Neuronal stem cell (in vitro differentiated cells): ENCODE measurements at places on chromosomes 3 and 15.

DNA sequence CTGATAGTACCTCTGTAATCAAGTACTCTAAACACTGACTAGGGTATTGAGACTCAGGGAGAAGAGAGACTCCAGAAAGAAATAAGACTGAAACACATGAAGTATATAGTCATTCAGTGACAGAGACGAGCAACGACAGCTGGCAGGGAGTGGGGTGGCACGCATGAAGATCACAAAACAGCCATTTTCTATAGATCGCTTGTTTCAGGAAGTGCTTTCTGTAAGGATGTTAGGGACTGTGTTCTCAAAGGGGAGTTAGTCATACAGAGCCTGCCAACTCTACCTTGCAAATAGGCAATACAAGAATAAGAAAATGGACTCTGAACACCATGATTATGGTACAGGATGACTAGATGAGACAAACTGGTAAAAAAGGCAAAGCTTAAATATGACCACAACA is 139.5 kb downstream of the TBL1XR1 start:
- H3K36me3 ChIP-seq: no peaks in the 10 kb centered on the region
- no peak overlapping the region for H3K4me3 ChIP-seq
- no peak for DNase-seq
- no peak overlapping the region for H3K27ac ChIP-seq
- H3K4me1 ChIP-seq: no peaks in the 10 kb centered on the region

- peaks cover 46% of the 10 kb centered on the region for H3K36me3 ChIP-seq
- H3K27ac ChIP-seq: no peak overlapping the region
- no peak overlapping the region for H3K4me3 ChIP-seq
- H3K4me1 ChIP-seq: no peaks in the 10 kb centered on the region
- H3K27me3 ChIP-seq: no peaks in the 10 kb centered on the region
Measured at GRCh38 chr3:186083746-186084145, 25.1 kb downstream of the ETV5 start.

GRCh38 chr3:19256313-19256712 is 108.0 kb downstream of the KCNH8 start:
- no peaks in the 10 kb centered on the region for H3K36me3 ChIP-seq
- H3K27ac ChIP-seq: no peak overlapping the region
- no peak overlapping the region for H3K4me3 ChIP-seq
- H3K4me1 ChIP-seq: no peaks in the 10 kb centered on the region
- DNase-seq: no peak
- H3K27me3 ChIP-seq: no peaks in the 10 kb centered on the region

GRCh38 chr3:8981700-8982099 is 18.4 kb upstream of the RAD18 start:
- no peak overlapping the region for H3K4me3 ChIP-seq
- peak overlapping the region; percentile 22 for H3K27ac ChIP-seq
- DNase-seq: no peak
- no peaks in the 10 kb centered on the region for H3K27me3 ChIP-seq

DNA sequence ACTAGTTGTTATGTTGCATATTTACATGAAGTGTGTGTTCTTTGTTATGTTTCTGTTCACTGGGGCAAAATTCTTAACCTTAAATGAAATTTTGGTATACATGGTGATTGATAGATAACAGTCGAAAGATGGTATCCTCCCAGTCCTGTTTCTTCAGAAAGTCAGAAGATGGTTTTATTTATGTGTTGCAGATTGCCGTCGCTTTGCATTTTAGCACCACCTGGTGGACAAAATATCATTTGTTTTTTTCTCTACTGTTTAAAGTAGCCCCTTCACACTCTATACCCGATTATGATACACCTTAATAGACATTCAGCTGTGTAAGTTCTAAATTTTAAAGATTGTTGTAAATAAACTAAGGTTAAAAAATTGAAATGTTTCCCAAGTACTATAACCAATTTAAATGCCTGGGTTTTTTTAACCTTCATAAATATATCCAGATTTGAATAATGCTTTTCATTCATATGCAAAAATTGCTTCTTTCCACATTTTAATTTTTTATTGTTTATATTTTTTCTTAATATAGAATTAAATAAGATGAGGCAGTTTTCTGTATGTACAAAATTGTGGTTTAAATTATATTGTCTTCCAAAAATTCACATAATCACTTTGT is 152.2 kb downstream of the ALCAM start:
- H3K4me3 ChIP-seq: no peak overlapping the region
- no peaks in the 10 kb centered on the region for H3K4me1 ChIP-seq
- H3K27ac ChIP-seq: no peak overlapping the region

DNA sequence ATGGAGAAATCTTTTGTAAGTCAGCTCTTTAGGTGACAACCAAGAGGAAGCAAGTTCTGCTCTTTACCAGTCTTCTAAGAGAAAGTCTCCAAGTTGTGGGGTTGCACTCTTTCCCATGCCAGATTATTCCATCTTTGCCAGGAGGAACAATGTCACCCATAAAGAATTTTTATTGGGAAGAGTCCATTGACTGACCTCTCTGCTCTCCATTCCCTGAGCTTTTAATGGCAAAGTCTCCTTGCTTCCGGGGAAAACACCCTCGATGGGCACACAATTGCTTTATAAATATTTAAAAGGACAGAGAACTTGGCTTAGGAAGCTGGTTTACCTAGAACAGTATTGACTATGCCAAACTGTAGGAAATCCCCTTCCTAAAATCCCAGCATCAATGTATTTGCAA is 19.9 kb upstream of the UBE2E1 start:
- H3K4me3 ChIP-seq: no peak overlapping the region
- no peaks in the 10 kb centered on the region for H3K36me3 ChIP-seq
- H3K27ac ChIP-seq: no peak overlapping the region
- DNase-seq: no peak
- peaks cover 2% of the 10 kb centered on the region for H3K4me1 ChIP-seq

- no peaks in the 10 kb centered on the region for H3K27me3 ChIP-seq
- DNase-seq: no peak
- no peak overlapping the region for H3K27ac ChIP-seq
- no peak overlapping the region for H3K4me3 ChIP-seq
- H3K4me1 ChIP-seq: peaks cover 16% of the 10 kb centered on the region
Measured at GRCh38 chr3:128321418-128321817, 145.3 kb downstream of the DNAJB8 start.

- no peaks in the 10 kb centered on the region for H3K27me3 ChIP-seq
- no peak overlapping the region for H3K27ac ChIP-seq
- DNase-seq: no peak
- no peaks in the 10 kb centered on the region for H3K4me1 ChIP-seq
- no peak overlapping the region for H3K4me3 ChIP-seq
Measured at GRCh38 chr15:75149867-75150709, 51.6 kb upstream of the C15orf39 start.

GRCh38 chr3:100463002-100463401 is 29.4 kb upstream of the TMEM45A start:
- H3K36me3 ChIP-seq: no peaks in the 10 kb centered on the region
- no peak overlapping the region for H3K4me3 ChIP-seq
- H3K4me1 ChIP-seq: peaks cover 3% of the 10 kb centered on the region
- peak; percentile 39 for DNase-seq
- no peak overlapping the region for H3K27ac ChIP-seq

GRCh38 chr15:79310612-79310984 is 314 bp upstream of the TMED3 start:
- peaks cover 14% of the 10 kb centered on the region for H3K36me3 ChIP-seq
- peaks cover 7% of the 10 kb centered on the region for H3K27me3 ChIP-seq
- no peak for DNase-seq
- no peak overlapping the region for H3K27ac ChIP-seq
- peaks cover 4% of the 10 kb centered on the region for H3K4me1 ChIP-seq
- H3K4me3 ChIP-seq: peak overlapping the region; percentile 95

DNA sequence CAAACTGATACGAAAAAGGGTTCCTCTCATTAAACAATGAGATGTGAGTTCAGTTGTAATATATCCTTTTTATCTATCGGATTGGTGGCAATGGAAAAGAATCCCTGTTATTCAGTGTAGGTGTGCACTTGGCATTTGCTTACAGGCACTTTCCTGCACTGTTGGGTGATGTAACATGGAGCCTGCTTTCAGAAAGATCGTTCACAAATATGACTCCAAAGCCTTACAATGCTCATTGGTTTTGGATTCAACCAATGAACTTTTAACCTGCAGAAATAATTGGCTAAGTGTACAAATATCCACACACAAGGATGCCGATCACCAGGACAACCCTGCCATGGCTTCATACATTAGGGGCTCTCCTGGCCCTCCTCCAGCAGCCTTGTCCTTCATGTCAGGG is 191.4 kb upstream of the LRTM1 start:
- H3K36me3 ChIP-seq: no peaks in the 10 kb centered on the region
- H3K27ac ChIP-seq: no peak overlapping the region
- H3K4me1 ChIP-seq: peaks cover 3% of the 10 kb centered on the region
- H3K4me3 ChIP-seq: no peak overlapping the region
- no peak for DNase-seq
- no peaks in the 10 kb centered on the region for H3K27me3 ChIP-seq

- peaks cover 10% of the 10 kb centered on the region for H3K36me3 ChIP-seq
- H3K4me1 ChIP-seq: peaks cover 28% of the 10 kb centered on the region
- no peaks in the 10 kb centered on the region for H3K27me3 ChIP-seq
- no peak overlapping the region for H3K27ac ChIP-seq
- H3K4me3 ChIP-seq: no peak overlapping the region
Measured at GRCh38 chr3:52295671-52296208, 8.1 kb downstream of the GLYCTK start.

GRCh38 chr15:95556866-95557225 is 773.7 kb upstream of the NR2F2 start:
- no peak for DNase-seq
- H3K27me3 ChIP-seq: no peaks in the 10 kb centered on the region
- H3K4me3 ChIP-seq: no peak overlapping the region
- H3K27ac ChIP-seq: no peak overlapping the region
- peaks cover 5% of the 10 kb centered on the region for H3K4me1 ChIP-seq

DNA sequence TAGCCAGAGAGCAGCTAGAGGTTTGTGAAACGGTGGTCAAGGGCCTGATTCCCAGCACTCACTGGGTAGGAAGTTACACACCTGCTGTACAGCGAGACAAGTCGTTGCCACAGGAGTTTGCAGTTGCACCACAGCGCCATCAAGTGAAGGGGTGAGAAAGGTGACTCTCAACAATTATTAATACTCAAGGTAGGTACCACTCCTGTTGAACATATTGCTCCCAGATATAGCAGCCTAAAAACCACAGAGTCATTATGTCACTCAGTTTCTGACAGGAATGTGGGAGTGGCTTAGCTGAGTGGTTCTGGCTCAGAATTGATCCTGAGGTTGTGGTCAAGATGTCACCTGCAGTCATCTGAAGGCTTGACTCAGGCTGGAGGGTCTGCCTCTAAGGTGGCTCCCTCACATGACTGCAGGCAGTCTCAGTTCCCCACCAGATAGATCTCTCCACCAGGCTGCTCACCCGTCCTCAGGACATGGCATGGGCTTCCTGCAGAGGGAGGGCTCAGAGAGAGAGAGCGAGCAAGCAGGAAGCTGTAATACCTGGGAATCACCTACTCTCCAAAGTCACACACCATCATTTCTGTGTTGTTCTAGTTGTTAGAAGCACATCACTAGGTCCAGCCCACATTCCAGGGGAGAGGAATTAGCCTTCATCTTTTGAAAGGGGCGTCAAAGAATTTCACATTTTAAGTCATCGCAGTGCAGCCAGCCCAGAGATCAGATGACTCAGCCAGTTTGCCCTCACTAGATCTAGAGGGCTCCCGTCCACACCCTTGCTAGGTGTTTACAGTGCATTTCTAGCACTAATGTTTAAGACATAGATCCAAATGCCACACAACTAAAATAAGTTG is 17.0 kb upstream of the ANO10 start:
- no peak overlapping the region for H3K4me3 ChIP-seq
- H3K27me3 ChIP-seq: no peaks in the 10 kb centered on the region
- H3K36me3 ChIP-seq: no peaks in the 10 kb centered on the region
- peaks cover 5% of the 10 kb centered on the region for H3K4me1 ChIP-seq
- no peak for DNase-seq

GRCh38 chr3:60759439-60759838 is 491.8 kb downstream of the FHIT start:
- H3K27me3 ChIP-seq: no peaks in the 10 kb centered on the region
- no peaks in the 10 kb centered on the region for H3K36me3 ChIP-seq
- H3K27ac ChIP-seq: no peak overlapping the region
- peaks cover 11% of the 10 kb centered on the region for H3K4me1 ChIP-seq
- DNase-seq: no peak

GRCh38 chr3:39982665-39983357 is 173.4 kb downstream of the MYRIP start:
- H3K36me3 ChIP-seq: no peaks in the 10 kb centered on the region
- DNase-seq: no peak

- H3K4me1 ChIP-seq: peaks cover 10% of the 10 kb centered on the region
- no peak overlapping the region for H3K4me3 ChIP-seq
- no peaks in the 10 kb centered on the region for H3K27me3 ChIP-seq
- no peak for DNase-seq
Measured at GRCh38 chr15:85692873-85693272, 101.9 kb downstream of the KLHL25 start.

GRCh38 chr3:12503126-12503957 is 19.1 kb downstream of the TSEN2 start:
- no peak overlapping the region for H3K4me3 ChIP-seq
- H3K27ac ChIP-seq: no peak overlapping the region
- H3K27me3 ChIP-seq: no peaks in the 10 kb centered on the region
- peaks cover 4% of the 10 kb centered on the region for H3K4me1 ChIP-seq
- H3K36me3 ChIP-seq: peaks cover 36% of the 10 kb centered on the region

DNA sequence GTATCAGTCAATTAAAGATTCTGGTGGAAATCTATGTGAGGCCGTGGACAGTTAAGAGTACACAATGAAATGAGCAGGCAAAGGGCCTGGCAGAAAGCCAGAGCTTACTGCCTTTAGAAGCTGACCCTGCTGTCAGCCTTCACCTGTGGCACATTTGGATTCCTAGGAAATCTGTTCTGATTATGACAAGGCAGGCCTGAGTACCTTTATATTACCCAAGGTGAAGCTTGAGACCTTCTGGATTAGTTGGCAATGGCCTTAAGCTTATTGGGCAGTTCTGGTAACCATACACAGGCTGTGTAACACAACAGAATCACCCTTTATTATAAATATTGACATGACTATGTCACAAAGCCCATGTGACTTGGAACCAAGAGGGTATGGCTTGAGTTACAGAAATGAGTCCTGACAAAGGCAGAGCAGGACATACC is 43.2 kb downstream of the NBEAL2 start:
- no peak overlapping the region for H3K4me3 ChIP-seq
- H3K36me3 ChIP-seq: peaks cover 6% of the 10 kb centered on the region
- H3K27ac ChIP-seq: no peak overlapping the region
- peaks cover 4% of the 10 kb centered on the region for H3K4me1 ChIP-seq
- no peaks in the 10 kb centered on the region for H3K27me3 ChIP-seq

GRCh38 chr3:157151151-157151550 is 8.8 kb downstream of the CCNL1 start:
- H3K27me3 ChIP-seq: no peaks in the 10 kb centered on the region
- H3K36me3 ChIP-seq: peaks cover 25% of the 10 kb centered on the region
- H3K27ac ChIP-seq: no peak overlapping the region
- H3K4me3 ChIP-seq: no peak overlapping the region
- H3K4me1 ChIP-seq: no peaks in the 10 kb centered on the region
- no peak for DNase-seq

GRCh38 chr15:88046576-88047129 is 209.9 kb downstream of the NTRK3 start:
- no peak for DNase-seq
- no peak overlapping the region for H3K27ac ChIP-seq
- H3K27me3 ChIP-seq: no peaks in the 10 kb centered on the region
- H3K36me3 ChIP-seq: no peaks in the 10 kb centered on the region
- H3K4me1 ChIP-seq: peaks cover 1% of the 10 kb centered on the region
- no peak overlapping the region for H3K4me3 ChIP-seq
